ENCODE measurements at places on chromosomes 4 and X.

DNA sequence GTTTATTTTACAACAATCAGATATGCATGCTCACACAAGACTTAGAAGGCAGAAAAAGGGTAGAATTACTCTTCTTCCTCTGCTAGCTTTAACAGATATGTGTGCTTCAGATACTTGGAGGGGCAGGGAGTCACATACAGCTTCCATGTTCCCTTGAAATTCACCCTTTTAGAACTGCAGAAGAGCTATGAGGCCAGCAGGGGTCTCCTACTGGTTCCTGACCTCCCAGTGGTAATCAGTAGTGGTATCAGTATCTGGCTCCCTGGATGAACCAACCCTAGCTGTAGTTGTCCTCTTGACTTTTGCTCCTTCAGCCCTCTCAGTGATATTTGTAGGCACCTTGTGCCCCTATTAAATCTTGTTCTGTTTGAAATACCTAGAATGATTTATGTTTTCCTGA, 81.5 kb downstream of the RCHY1 start:
- DNase-seq = no peak

- no peak for DNase-seq
Observed at GRCh38 chr4:86442881-86443280, 83.0 kb upstream of the MAPK10 start.

GRCh38 chrX:2176733-2177132, 324.0 kb downstream of the DHRSX start:
- no peak for DNase-seq

DNA sequence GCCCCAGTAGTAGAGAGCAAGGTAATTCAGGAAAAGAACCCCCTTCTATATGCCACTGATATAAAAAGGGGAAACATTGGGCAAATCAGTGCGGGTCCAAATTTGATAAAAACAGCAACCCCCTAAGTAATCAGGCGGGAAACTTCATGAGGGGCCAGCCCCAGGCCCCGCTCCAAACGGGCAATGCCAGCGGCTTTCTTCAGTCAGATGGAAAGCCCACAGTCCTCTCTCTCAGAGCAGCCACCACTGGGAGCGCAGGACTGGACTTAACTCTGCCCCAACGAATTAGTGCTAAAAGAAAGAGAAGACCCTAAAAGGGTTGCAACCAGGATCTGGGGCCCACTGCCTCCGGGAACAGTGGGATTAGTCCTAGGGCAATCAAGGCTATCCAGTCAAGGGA, 9.9 kb downstream of the MAGEA11 start:
- no peak for DNase-seq

DNA sequence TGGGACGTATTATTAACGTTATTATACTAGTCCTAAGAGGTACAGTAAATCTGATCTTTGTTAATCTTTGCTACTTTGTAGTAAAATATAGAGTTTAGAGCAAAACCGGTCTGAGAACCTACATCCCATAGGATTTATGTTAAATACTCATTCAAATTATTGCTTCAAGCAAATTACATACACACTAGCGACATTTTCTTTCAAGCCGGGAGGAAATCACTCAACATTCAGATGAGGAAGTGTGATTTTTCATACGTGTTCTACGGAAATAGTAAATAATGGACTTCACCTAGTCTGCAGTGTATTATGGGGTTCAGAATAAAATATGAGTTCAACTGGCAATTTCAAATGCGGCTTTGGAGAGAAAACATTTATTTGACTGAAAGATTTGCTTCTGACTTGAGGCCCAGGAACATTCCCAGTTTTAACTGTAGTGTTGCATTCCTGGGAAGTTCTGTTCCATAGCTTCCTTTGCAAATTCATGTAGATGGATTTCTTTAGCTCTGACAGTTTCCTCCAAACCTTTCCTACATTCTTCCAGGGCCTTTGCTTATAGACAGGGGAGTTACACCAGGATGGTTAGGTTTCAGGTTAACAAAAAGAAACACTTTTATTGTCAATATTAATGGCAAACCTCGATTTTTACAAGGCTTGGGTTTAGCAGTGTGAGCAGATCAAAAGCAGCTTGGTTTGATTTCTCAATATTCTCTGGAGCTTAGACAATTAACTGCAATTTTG, 5.3 kb upstream of the HAND2 start:
- no peak for DNase-seq

DNA sequence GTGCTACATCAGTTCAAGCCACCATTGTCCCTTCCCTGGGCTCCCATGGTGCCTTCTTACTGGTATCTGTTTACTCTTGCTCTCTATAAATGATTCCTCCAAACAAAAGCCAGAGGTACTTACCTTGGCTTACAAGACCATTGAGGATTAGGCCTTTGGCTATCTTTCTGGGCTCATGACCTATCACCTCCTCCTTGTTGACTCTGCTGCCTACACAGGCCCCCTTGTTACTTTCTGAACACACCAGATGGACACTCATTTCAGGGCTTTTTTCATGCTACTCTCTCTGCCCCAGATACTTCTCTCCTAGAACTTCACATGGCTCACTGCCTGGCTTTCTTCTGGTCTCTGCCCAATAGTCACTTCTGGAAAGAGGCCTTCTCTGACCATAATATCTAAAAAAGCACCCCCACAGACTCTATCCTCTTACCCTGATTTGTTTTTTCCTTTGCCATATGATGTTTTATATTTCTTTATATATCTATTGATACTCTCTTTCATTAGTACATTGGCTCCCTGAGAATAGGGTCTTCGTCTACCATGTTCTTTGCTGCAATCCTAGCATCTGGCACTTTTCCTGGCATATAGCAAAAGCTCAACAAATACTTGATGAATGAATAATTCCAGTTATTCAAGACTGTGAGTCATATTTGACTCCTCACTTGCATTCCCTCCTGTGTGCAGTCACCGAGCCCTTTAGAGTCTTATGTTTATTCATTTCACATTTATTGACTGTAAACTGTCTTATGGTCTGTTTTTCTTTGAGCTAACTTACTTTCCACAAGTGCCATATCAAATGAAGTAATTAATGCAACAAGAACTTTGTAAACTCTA, 27.1 kb upstream of the TAPT1 start:
- no peak for DNase-seq

DNA sequence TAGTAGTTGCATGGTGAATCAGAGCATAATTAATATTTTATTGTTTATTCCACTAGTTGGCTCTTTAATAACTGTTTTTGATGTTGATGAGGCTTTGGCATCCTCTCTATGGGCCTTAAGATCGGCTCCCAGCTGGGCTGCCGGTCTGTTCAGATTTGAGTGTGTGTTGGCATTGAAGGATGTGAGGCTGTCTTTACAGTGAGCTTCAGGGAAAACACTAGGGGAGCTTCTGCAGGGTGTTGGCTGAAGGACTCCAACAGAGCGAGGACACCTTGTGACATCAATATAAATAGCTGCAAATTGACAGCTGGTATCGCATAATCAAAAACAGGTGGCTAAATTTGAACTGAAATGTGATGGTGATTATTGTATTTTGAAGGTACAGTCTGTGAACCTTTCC, 322.0 kb downstream of the FSTL5 start:
- no peak for DNase-seq

DNA sequence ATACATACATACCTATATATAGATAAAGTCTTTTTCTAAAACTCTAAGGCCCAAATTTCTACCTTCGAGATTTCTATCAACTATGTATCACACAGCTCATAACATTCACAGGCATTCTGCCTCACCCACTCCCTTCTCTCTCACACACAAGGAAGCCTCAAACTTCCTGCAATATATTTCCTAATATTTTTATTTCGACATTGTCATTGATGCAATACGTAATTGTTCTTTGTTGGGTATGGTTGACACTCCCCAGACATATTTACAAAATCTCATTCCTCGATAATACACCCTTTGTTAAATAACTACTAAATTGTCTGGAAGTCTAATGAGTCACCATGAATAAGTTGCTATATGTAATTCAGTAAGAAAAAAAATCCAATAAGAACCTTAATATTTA, 143.5 kb downstream of the HNRNPD start:
- no peak for DNase-seq

DNA sequence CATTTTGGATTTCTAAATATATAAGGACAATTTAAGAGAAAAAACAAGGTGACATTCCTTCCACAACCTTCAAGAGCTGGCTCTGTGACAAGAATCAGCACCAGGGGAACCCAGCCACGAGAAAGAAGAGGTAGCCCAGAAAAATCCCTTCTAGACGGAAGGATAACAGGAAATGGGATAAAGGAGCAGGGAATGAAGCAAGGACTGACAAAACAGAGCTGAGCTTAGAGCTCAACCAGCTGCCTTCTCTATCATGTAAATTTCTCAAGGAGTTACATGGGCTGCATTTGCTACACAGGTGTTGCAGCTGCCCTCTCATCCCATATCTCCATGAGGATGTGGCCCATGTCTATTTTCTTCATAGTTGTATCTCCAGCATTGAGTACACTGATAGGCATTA, 154.2 kb upstream of the PRDX4 start:
- no peak for DNase-seq

DNA sequence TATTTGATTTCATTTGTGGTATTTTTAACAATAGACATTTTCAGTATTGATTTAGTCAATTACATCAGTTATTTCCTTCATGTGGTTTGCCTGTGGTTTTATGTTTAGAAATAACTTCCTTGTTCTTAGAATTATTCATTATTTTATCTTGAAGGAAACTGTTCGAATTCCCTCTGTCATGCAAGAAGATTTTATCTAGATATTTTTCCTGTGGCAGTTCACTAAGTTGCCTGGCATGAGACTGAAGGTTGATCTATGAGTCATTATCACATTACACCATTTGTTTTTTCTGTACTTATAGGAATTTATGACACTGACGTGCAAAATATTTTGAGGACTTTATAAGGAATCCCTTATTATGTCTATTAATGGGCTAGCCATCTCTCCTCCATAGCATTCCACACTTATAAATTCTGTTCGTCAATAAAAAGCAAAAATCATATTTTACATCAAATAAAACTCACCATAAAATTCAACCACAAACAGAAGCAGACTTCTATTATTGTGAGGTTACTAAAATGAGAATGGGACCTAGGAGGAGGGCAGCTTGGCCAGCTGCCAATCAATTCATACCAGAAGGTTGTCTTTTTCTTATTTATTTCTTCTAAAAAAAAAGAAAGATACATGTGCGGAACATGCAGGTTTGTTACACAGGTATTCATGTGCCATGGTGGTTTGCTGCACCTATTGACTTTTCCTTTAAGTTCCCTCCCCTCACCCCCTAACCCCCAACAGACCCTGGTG, 179.0 kb downstream of the KCNIP4 start:
- no peak for DNase-seq

- DNase-seq = no peak
Observed at GRCh38 chr4:95409750-95410149, 139.0 kb downstream of the UNC5C start.

DNA sequence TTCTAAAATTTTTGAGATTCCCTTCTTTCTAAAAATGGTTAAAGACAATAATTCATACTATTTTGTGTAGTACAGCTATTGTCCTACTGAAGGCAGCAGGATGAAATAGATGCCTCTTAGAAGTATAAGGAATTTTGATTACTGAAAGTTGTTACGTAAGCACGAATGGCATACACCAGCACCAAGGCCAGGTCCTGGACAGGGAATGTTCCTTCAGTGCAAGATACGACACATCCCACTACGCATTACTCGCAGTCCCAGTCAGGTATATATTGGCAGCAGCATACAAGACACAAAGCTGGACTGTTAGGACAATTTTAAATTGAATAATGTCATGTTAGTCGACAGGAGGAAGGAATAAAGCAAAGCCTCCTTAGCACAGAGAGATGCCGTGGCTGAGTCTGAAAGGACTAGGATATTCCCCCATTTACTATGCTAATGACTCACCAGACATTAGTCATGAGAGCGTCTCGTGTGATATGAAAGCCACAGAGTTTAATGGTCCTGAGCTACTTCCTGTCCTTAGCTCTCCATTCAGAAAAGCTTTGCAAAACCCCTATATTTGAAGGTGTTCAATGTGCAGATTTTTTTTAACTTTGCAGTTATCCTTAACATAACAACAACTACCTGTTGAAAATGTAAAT, 504.3 kb downstream of the FAM133A start:
- no peak for DNase-seq

GRCh38 chrX:39318506-39319343, 517.5 kb downstream of the MID1IP1 start:
- no peak for DNase-seq

DNA sequence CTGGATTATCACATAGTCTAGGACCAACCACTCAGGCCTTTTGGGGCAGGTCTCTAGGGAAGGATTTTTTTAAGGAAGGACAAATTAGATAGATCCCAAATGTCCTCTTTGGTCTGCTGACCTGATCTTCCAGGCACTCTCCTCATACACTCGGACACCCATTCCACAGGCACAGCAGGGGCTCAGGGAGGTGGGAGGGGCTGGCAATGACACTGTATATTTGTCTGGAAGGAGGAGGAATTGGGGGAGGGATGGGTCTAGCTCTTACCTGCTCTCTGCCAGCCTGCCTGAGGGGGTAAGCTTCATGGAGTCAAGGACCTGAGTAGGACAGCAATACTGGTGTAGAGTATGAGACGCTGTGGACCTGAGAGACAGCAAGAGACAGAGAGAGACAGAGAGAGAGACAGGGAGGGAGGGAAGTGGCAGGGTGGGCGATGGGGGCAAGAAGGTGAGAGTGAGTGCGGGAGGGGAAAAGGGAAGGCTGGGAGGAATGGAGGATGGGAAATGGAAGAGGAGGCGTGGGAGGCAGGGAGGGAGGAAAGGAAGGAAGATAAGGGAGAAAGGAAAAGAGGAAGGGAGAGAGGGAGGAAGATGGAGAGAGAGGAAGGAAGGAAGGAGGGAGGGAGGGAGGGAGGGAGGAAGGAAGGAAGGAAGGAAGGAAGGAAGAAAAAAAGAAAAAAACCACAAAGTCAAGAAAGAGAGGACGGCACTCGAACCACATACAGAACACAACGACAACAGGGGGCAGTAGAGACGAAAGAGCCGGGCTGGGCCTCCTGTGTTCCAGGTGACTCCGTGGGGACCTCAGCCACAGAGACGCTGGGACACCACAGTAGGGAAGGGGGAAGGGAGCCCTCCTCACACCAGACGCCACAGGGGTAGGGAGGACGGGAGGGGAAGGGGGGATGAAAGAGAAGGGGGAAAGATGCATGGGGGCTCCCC, 1.8 kb downstream of the IQSEC2 start:
- no peak for DNase-seq

- no peak for DNase-seq
Observed at GRCh38 chrX:39665830-39666518, 431.8 kb downstream of the BCOR start.

- DNase-seq = no peak
Observed at GRCh38 chr4:173121076-173121561, 47.5 kb upstream of the GALNT7 start.

GRCh38 chr4:1080961-1081688, 32.2 kb downstream of the RNF212 start:
- DNase-seq = no peak

DNA sequence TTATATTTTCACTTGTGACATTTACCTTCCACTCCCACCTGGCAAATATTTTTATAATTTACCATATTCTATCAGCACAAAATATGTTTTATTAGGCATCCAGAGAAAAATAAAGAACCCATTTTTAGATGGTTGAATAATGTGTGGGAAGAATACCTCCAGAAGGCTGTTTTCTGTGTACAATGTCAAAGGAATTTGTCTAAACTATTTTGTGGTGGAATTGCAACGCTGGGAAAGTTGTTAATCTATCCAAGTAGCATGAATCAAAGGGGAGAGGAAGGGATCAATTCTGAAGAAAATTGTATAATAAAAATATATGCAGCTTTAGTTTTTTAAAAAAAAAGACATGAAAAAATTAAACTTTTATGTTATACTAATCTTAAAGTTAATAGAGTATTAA, 706.5 kb downstream of the FSTL5 start:
- DNase-seq = no peak

- DNase-seq = no peak
Observed at GRCh38 chrX:30831082-30831481, 58.0 kb downstream of the TAB3 start.

Measured in NCI-H1436 (cell line).